Uterus (tissue), 4 donors: ENCODE measurements at places on chromosomes 3 and 15.

GRCh38 chr15:86837294-86838061 lies 757.8 kb downstream of the AGBL1 start:
- DNase-seq = no peak

GRCh38 chr3:94249491-94250079 lies 186.7 kb downstream of the NSUN3 start:
- DNase-seq = peak; percentile 31

DNA sequence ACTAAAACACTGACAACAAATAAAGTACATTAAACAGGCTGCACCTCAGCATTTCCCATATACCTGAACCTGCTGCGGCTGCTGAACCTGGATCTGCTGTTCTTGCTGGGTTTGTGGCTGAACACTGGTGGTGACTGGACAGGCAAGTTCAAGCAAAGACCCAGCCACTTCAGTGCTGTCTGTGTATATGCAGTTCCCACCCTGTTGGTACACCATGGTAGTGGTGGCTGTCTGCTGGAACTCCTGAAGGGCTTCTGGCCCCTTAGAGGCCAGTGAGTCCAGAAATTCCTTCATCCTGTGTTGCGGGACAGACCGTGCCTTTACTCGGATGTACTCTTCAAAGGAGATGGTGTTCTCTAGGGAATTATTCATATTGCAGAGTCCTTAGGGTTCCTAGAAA lies 17.2 kb downstream of the QRICH1 start:
- no peak for DNase-seq

DNA sequence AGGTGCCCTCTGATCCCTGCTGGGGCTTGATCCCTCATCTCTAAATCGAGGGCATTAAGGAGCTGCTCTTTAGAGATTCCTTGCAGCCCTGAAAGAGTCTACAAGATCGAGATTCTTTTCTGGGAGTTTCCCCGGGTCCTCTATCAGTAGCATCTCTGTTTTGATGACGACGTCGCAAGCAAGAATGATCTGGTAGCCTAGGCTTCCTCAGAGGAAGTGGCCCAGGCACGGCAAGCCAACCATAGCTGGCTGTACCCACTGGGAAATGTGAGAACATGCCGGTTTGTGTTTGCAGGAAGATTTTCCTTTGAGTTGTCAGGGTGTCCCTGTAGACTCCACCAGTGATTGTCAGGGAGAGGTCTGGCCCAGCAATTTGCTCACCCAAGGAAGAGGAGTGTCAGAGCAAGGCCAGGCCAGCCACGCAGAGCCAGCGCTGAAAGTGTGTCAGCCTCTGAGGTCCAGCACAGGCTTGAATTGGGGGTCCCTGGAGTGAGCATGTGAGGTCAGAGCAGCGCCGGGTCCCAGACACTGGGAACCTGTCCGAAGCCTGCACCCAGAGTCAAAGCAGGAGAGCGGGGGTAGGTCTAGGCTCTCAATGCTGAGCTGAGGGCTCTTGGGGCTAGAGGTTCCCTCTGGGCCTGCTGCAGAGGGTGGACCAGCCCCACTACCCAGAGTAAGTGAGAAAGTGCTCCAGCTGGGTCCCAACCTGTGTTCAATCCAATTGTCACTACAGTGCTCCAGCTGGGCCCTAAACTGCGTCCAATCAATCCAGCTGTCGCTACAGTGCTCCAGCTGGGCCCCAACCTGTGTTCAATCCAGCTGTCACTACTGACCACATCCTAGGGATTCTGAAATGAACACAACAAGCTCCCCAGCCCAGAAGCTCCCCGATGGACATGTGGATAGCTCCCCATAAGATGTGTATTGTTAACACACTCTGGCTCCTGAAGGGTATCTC lies 95.7 kb downstream of the CHDH start:
- no peak for DNase-seq

DNA sequence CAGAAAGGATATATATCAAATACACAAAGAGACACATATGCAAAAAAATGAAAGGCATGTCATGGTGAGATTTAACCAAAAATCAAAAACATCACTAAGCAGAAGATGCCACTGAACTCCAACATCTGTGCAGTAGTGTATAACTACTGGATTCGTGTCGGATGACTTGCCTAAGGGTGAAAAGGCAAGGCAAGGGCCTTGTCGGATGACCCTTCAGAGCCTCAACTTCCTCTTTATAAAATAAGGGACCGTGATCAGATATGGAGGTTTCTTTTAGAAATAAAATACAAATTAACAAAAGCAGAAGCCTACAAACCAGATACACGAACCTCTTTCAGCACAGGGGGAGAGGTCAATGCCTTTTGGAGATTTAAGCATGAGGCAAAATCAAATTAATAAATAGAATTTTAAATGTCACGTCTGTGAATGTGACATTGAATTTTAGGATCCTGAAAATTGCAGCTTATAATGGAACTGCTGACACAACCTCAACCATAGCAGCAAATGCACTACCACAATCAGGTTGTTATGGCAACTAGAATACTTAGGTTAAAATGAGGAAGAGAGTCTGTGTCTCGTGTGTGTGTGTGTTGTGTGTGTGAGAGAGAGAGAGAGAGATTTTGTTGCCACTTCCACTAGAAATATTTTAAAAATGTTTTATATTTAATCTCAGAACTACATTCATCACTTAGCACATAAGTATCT lies 8.3 kb upstream of the CHRM5 start:
- no peak for DNase-seq

- DNase-seq = no peak
These were observed 9.5 kb downstream of the ANAPC13 start for GRCh38 chr3:134476306-134476705.

DNA sequence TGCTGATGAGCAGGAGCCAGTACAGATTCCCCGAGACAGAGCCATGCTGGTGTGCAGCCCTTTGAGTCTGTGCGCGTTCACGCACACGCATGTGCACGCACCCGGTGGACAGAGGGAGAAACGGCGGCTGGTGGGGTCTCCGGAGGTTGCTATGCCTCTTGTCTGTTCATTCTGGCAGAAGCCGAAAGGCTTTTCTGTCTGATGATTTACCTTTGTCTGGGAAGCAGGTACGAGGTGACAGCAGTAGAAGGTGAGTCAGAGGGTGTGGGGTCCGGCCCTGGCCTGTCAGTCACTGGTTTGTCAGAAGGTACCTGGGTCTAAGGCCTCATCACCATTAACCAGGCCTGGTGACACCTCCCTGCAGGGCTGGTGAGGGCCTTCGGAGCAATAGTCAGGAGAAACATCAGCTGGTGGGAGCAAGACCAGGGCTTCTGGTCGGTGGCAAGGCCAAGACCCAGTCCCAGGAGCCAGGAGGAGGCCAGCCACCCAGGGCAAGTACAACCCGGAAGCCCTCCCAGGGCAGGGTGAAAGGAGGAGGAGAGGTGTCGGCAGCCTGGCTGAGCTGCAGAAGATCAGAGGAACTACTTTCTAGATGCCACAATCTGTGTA lies 7.5 kb downstream of the PCSK6 start:
- no peak for DNase-seq

GRCh38 chr3:124772081-124772831 lies 42.0 kb downstream of the UMPS start:
- DNase-seq = peak; percentile 65

DNA sequence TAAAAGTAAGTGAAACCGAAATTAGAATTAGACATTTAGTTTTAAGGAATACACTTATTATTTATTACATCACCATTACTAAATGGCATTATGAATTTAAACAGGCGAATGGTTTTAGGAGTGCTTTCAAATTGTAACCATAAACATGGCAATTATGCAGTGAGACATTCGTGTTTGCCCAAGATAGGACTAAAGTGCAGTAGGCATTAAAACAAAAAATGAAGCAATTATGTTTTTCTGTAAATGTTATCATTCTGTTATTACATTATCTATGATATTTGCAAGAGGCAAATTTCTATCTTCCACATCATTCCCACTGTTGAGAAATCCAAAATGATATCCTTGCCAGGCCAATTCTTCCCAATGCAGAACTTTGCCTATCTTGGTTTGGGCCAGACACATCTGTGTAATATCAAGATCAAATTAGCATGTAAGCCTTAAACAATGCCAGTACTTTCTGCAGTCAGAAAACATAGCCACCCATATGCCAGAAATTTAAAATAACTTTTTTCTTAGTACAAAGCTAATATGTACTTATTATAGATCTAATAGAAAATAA lies 156.9 kb downstream of the ATP8B4 start:
- no peak for DNase-seq

- no peak for DNase-seq
These were observed 48.2 kb upstream of the FMN1 start for GRCh38 chr15:33242669-33243191.

DNA sequence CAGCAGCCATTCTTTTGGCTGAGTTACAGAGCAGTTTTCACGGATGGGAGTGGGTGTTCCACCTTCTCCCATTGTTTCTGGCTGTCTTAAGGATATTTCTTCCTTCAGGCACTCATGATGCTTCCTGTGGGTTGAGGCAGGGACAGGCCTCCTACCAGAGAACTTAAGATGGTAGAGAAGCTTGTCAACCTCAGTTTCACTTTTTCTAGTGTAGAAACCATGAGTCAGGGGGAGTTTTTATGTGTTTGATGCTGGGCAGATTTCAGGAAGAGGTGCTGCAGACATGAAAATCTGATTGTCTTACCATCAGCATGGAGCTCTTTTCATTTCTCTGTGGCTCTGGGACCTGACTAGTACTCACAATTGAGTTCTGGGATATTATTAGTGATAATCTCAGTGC lies 48.7 kb upstream of the VEPH1 start:
- no peak for DNase-seq

DNA sequence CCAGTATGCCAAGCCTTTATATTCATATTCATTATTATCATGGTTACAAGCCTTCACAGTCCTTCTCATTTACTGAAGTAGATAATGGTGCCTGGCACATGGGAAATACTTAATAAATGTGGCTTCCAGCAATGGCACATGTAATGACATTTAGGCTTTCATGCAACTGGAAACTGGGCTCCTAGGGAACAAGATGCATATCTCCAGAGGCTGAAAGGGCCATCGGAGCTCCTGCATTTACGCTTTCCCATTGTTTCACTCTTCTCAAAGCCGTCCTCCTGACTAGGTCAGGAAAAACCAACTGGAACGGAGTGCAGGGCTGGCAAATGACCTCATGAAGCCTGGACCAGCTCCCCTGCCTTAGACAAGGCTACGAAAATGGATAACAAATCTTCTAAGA lies 474.9 kb downstream of the MAGI1 start:
- no peak for DNase-seq

DNA sequence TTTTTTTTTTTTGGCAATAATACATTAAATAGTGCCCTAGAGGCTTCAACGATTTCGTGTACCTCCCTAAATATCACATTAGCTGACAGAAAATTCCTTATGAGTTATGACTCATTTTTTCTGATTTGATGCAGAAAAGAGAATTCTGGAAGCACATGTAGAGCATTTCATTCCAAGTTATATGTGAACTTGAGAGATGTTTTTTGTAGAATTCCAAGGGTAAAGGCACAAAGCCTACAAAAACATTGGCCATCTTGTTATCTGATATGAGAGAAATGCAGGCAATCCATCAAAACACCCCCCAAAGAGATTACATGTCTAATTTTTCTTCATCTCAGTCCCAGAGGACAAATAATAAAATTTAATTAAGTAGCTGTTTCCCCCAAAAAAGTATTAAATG lies 6.7 kb upstream of the PFN2 start:
- DNase-seq = no peak

DNA sequence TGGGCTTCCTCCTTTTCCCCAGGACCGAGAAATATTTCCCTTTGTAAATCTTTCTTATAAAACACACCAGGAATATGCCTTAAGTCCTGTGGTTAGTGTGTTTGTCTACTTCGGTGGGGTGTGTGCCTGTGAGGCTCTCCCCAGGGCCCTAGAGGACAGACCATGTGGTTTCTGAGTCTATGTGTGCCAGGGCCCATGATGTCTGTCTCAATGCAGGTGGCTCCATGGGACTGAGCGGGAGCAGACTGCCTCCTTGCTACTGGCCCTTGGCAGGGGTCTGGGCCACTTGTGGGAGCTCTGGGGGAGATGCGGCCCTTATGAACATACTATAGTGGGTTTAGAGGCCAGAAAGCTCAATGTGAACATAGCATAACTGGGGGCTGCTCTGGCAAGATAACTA lies 37.6 kb downstream of the SCN5A start:
- no peak for DNase-seq

- DNase-seq = no peak
These were observed 72.6 kb upstream of the IL12A start for GRCh38 chr3:159916052-159916451.

DNA sequence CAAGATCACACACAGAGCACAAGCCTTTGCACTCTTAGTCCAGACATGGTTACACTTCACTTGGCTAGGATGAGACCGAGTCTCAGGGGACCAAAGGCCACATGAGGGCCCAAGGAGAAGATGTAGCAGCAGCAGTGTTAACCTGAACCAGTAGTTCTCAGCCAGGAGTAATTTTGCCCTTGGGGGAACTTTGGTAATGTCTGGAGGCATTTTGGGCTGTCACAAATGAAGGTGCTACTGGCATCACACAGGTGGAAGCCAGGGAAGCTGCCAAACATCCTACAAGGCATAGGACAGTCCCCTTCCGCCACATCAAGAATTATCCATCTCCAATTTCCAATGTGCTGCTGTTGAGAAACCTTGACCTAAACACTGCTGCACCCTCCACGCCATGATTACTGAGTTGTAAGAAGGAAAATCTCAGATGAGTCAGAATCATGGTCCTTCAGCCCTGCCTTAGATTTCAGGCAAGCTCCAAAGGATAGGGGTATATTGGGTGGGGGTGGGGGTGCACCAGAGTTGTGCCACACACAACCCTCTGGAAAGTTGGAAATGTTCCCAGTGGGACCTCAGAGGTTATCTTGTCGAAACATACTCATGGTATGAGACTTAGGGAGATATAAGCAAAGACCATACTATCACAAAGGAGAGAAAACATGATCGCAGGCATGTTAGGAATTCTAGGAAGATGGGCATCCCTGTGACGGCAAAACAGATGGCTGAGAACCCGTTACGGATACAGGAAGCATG lies 36.2 kb downstream of the SEMA5B start:
- no peak for DNase-seq

DNA sequence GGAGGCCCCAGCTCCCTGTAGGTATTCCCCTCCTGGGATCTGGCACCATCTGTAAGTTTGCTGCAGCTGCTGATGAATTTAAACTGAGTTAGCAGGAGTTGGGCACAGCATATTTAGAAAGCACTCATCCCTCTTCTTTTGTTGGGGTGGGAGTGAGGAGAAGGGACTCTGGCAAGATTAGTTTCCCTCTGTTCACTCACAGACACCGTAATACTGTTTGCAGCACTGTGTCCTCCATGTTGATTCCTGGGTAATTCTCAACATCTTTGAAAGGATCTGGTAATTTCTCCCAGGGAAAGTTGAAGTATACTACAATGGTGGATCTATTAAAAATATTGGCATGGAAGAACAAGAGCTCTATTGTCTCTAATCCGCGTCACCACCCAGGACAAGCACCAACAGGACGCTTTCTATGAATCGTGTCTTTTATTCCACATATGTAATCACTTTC lies 173.3 kb downstream of the RBMS3 start:
- no peak for DNase-seq

- DNase-seq = no peak
These were observed 44.1 kb downstream of the LRIG1 start for GRCh38 chr3:66456711-66457173.
